T-helper 17 cell (primary cell): ENCODE measurements at places on chromosomes 3 and 15.
A peak's percentile ranks its signal among the peaks of the same experiment; 100 is the strongest.

DNA sequence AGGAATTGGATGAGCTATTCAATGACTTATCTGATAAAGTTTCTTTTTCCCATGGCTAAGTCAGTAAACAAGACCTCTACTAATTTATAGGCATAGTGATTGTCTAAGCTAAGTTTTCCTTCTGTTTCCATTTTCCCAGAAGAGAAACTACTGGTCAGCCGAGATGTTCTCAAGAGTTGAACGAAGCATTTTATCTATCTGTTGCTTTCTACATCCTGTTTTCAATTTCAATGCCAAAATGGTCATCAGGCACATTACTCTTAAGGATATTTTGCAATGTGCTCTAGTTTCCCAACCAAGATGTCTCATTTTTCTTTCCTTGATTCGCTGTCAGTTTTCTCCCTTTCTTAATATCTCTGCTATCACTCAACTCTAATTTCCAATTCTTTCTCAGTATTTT is 228.7 kb downstream of the MBNL1 start:
- DNase-seq, result no peak

DNA sequence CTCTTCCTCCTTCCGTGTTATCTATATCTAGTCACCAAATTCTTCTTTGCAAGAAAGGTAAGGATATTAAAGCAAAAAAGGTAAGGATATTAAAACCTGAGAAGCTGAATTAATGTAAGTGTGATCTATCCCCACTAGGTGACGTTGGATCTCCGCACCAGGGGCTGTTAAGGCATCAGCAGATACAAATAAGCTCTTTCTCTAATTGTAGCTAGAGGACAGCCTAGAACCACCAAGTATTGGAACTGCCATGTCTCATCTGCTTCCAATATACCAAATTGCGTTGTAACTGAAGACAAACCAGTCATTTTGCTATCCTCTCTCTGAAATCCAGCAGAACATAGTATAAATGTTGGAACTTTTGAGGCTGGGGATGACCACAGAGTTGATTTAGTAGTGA is 471.2 kb upstream of the TGFBR2 start:
- DNase-seq, result no peak

DNA sequence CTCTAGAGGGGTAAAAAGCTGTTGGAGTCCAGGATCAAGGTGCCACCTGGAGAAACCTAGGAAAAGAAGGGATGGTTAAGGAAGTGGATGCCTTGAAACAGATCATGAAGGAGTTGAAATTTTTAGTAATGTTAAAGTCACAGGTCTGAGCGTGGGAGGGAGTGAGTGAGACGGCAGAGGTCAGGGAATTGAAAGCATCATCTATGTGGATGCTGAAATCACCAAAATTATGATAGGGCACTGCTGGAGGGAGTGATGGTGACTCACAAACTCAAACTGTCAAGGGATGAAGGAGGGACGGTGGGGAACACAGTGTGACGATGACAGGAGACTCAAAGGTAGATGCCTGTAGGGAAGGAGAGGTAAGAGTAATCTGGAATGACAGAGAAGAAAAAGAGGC is 205.7 kb downstream of the OSBPL10 start:
- DNase-seq, result no peak

GRCh38 chr15:94228611-94229010 is 2.8 kb upstream of the MCTP2 start:
- DNase-seq, result no peak

DNA sequence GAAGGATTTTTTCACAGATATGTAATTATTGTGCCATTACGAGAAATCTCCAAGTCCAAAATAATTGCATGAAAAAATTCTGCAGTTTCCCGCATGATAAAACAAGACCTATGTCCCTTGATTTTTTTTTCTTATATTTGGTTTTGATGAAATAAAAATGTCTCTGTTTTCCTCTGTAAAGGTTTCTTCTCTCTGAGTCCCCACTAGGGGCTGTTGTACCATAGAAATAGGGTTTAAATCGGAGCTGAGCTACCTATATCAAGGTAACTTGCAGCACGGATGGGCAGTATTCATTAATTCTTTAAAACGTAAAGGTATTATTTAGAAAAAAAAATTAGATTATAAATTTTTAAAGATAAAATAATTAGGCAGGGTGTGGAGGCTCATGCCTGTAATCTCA is 66.6 kb upstream of the IGF1R start:
- no peak for DNase-seq

GRCh38 chr3:145798007-145798406 is 363.0 kb downstream of the PLOD2 start:
- DNase-seq, result no peak

DNA sequence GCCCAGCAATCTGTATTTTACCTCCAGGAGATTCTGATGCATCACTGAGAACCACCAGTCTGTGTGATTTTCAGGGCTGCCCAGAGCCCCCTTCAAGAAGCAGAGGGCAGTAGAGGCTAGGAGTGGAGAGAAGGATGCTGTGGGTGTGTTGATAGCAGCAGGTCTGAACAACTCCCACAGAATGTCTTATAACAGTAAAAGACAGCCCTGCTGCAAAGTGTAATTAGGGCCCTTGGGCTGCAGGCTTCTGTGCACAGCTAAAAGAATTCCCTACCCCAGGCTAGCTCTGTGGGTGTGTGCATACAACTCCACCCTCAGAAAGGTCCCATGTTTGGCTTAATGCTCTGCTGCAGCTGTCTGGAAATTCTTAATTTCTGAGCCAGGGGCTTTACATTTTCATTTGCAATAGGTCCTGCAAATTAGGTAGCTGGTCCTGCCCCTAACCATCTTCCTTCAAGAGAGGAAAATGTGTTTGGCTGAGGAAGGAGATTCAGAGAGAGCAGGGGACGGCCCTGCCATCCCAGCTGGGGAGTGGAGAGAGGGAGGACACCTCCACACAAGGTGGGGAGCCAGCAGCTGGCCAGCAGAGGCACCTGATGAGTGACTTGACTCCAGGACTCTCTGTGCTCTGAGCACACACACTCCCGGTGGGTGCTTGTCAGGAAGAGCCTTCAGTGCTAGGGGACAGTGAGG is 43.2 kb upstream of the RAB6B start:
- DNase-seq, result no peak

- DNase-seq, result no peak
These were observed 229.9 kb upstream of the SUCLG2 start for GRCh38 chr3:67884345-67884744.

GRCh38 chr3:62233065-62233464 is 140.3 kb downstream of the FEZF2 start:
- DNase-seq, result no peak

DNA sequence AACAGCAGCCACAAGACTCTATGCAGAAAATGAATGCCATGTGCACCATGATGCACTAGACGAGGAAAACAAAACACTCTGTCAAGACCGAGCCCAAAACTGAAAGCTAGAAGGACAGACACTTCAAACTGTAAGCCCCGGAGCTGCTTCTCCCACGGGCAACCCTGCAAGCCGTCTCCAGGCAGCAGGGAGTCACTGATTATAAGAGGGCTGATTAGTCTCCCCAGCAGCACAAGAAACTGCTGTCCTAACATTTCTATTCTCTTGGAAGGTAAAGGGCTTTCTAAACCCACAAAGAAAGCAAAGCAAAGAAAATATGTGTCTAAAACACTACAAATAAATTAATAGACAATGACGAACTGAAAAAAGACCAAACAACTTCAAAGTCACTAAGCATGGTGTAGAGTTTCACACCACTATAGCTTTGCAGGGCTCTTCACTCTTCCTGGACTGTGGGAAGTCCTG is 15.5 kb downstream of the TBC1D2B start:
- no peak for DNase-seq

DNA sequence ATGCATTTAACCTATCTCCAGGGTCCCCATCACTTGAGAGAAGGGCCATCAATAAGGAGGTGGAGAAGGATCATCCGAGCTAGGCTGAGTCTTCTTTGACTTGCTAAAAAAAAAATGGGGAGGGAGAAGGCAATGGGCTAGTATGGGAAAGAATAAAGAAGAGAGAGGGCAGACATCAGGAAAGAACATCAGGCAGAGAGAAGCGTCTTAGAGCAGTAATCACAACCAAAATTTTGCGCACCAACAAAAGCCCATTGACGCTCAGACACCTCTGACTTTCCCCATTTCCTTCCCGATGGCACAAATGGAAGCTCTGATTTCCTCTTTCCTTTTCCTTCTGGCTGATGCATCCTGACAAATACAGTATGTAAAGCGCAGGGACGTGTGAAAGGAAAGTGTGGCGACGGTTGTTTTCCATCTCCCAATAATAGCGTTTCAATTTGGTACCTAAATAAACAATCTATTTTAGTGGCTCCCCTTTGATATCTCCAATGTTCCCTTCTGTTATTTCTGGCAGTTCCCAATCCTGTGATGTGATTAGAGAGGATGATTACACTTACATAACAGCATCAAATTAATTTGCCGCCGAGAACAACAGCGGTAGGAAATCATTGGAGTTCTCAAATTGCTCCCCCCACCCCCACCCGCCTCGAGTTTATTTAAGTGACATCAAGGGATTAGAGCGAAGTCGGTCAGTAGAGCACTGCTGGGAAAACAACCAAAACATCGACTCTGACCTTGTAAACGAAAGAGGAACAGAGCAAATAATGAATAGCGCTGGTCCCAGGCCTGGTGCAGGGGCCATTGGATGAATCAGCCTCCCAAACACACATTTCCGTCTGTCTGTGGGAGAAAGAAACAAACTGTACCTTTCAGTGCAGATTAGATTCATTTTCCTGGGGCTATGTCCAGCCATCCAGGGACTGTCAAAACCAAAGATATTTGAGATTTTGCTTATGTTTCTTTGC is 273.3 kb upstream of the ICE2 start:
- DNase-seq, result no peak

DNA sequence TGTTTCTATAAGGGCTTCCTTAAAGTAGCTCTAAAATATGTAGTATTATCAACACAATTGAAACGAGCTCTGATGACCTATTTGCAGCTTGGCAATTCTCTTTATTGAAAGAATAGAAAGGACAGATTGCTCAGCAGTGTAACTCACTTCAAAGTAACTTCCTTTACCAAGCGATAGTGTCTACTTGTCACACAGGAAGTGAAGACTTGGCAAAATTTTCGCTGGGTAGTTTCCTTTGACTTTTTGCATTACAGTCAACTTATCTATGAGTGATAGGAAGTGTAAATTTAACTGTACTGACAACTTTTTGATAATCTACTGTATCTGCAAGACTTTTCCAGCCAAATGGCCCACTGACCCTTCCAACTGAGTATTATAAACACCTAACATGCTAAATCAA is 22.8 kb downstream of the SLC9A9 start:
- no peak for DNase-seq

GRCh38 chr3:149771652-149772271 is 19.5 kb upstream of the COMMD2 start:
- DNase-seq, result peak; percentile 10

DNA sequence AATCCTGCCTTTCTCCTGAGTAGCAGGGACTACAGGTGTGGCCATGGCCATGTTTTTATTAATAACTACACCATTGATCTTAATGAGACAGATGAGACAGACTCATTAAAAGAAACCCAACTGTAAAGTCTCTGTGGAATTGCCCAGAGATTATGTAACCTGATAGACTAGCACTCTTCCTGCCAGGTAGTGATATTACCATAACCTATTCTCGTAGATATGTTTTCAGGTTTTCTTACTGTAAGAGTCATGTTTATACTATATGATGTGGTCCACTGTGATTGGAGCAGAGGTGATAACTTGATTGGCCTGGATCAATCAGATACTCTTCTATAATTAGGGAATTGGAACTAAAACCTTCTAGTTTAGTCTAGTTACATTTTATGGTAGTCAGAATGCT is 93.7 kb downstream of the NFKBIZ start:
- DNase-seq, result no peak
